ENCODE measurements at places on chromosomes 12 and 14. TPM values are rescaled to one million over a fixed set of nuclear protein-coding genes. Genes with fewer than 3 reads are reported as not detected.

RND1 gene
- 2.0 TPM for total RNA-seq

SYNDIG1L gene
- total RNA-seq: not detected

RGS6 gene
- total RNA-seq: not detected

ACSS3 gene
- 7.7 TPM for total RNA-seq

GSC gene
- 5.2 TPM for total RNA-seq

SARNP gene
- total RNA-seq: 115 TPM

SUSD6 gene
- 9.2 TPM for total RNA-seq

ITFG2 gene
- 37.8 TPM for total RNA-seq

KLHL33 gene
- 0.04 TPM for total RNA-seq

MYRFL gene
- total RNA-seq: not detected

SIX6 gene
- total RNA-seq: 0.28 TPM

- DNase-seq: no peak
These were observed 191.8 kb downstream of the DACT1 start for GRCh38 chr14:58829594-58829993.

- peak; percentile 14 for DNase-seq
These were observed 142.8 kb downstream of the VRK1 start for GRCh38 chr14:96940009-96940408.

DNA sequence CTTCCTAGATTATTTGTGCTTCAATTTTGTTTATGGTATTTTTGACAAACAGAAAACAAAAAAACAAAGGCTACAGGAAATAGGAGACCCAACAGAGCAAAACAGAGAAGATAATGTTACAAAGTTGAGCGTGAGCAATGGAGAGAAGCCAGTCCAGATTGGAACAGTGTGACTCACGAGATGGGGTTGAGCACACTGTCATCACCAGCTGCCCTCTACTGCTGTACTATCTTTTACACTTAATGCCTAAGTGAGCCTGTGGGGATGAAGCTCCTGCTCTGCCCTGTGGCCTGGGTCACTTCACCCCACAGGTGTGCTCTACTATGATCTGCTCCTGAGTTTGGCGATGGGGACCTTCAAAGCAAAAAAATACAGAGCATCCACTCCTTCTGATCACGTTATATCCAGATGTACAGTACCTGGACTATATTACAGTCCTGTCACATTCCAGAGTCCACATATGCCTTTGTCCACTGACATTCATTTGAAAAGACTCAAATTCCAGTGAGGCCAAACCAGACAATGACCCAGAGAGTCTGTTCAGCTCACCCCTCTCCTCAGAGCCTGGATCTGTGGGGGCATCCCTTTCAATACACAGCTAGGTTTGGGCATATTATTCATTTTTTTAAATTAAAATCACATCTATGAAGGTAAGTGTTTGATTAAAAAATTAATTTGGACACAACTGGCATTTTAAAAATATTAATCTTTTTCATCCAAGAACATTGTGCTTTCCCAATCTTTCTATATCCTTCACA is 4.4 kb downstream of the IPO8 start:
- peak; percentile 10 for DNase-seq

- DNase-seq: no peak
These were observed 673.8 kb upstream of the MGAT4C start for GRCh38 chr12:86929962-86930361.

DNA sequence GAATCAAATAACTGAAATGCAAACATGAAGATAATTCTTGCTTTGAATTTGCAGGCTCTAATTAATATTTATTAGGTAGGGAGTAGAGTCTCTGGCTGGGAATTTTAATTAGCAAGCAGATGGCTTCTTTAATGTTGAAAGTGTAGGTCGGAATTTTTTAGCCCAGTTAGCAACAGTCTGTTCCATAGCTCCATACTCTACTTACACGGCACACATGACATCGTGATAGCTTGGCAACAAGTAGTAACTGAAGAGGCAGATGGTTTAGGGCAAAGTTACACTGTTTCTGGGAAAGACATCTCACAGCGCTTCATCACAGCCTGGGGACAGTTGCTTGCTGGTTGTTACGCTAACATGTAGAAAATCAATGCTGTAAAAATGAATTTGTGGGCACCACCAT is 710.7 kb downstream of the GALC start:
- DNase-seq: no peak

- no peak for DNase-seq
These were observed 18.5 kb upstream of the FOXN3 start for GRCh38 chr14:89435492-89435891.

DNA sequence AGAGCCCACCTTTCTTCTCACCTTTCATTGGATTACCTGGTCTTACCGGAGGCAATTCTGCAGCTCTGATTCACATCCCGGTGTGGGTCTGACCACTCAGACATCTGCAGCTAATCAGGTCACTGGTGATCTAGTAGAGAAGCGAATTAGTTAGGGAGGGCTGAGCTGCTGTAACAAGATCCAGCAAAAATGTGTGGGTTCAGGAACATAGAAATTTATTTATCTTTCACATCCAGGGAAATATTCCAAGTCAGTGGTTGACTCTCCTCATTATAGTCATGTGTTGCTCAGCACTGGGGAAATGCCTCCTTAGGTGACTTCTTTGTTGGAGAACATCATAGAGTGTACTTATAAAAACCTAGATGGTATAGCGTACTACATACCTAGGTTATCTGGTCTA is 218.7 kb upstream of the PELI2 start:
- DNase-seq: no peak

- DNase-seq: peak; percentile 64
These were observed 160.0 kb upstream of the SOX5 start for GRCh38 chr12:24109381-24110039.

DNA sequence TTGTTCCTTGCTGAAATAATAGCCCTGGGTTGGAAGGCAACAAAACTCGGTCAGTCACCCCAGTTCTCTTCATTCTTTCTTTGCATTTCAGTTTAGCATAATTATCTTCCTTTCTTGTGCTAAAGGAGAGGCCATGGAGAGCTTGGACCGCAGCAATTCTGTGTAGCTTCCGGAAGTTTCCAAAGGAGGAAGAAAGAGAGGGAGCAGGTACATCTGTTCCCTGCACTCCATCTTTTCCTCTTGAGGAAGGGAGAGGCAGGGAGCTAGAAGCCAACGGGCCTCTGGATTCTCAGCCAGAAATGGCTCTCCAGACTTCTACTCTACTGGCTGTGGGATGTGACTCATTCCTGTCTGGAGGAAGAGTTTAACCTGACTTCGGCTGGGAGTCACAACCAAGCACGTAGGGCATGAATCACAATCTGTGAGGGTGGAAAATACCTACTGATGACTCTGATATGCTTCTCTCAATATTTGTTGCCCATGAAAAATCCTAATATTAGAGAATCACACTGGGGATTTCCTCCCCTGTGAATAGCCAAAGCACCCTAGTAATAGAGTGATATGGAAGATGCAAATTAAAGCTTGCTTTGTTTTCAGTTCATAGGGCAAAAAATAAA is 17.0 kb downstream of the ANO6 start:
- DNase-seq: peak; percentile 69

DNA sequence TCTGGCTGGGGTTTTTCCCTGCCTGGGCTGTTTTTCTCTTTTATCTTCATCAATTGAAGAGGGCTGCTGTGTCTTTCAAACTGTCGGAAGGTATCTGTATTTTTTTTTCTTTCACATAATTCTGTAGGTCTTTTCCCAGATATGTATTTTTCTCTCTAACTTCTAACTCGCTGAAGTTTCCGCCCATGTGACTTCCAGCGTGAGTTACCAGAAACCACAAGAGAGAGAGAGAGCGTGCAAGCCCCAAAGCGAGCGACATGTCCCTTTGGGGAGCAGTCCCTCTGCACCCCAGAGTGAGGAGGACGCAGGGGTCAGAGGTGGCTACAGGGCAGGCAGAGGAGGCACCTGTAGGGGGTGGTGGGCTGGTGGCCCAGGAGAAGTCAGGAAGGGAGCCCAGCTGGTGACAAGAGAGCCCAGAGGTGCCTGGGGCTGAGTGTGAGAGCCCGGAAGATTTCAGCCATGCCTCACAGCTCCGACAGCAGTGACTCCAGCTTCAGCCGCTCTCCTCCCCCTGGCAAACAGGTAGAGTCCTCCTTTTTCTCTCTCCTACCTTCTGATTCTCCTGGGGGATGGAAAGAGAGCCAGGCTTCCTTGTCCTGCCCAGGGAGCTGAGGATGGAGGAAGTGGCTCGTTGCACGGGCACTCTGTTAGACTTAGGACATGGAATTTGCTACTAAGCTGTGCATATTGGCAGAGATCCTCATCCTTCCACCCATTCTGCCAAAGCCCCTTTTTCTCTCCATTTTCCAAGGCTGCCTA is at the start of gene BATF:
BATF (plus strand) TSS at position 246 of the 759 bp plus-strand sequence; CDS start at position 460, 214 bp downstream.
- no peak for DNase-seq

DNA sequence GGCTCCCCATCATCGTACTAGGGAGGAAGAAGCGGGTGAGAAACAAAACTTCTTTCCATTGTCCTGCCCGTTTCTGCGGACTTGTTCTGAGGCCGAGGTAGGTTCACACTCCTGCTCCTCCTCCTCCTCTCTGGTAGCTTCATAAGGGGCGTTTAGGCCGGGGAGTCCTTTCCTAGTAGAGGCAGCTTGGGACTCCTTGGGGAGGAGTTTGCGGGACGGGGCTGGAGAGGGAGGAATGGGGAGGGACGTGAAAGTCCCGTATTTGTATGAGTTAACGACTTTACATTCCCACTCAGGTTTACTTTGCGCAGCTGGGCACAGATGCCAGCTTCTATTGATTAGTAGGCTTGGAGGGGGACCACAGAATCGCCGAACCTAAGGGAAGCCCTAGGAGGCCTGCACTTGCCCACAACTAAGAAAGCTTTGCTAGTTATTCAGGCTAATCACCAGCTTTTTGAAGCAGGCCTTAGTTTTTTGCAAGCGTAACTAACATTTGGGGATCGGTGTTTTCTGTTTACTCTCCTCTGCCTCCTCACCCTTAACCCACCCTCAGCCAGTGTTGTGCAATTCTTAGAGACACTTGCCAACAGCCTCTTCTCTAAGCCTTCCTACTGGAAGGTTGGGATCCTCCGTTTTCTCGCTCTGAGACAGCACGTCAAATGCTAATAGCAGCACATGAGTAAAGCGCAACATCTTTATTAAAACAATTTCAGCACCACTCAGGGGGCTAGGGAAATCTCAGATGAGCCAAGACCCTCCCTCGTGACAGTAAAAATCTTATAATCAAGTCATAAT is 499 bp downstream of the RNASE4 start:
- DNase-seq: peak; percentile 48

DNA sequence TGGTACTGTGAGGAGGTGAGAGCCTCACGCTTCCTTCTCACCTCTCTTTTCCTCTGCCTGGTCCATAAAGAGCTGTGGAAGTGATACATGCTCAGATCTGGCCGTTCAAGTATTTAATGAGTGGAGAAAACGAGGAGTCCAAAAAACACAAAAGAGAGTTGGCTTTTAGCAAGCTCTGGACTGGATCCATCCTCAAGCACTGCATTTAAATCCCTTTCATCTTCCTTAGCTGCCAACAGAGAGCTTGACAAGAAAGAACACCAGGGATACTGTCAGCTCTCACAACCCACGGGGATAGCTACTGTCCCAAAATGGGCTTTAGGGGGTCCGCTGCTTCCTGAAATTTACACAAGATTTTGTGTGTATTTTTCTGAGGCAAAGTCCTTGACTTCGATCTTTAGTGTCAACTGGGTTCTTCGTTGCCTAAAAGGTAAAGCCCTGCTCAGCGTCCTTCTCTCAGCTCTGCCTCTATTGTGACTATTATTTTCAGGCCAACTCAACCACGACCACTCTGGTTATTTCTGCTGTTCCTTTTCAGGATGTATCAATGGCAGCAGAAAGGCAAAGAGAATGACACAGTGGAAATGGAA is 120.9 kb downstream of the TMTC1 start:
- no peak for DNase-seq

- no peak for DNase-seq
These were observed 114.5 kb downstream of the ETV6 start for GRCh38 chr12:11763760-11764520.

GRCh38 chr12:48336564-48336963 is 14.2 kb downstream of the ZNF641 start:
- DNase-seq: no peak

DNA sequence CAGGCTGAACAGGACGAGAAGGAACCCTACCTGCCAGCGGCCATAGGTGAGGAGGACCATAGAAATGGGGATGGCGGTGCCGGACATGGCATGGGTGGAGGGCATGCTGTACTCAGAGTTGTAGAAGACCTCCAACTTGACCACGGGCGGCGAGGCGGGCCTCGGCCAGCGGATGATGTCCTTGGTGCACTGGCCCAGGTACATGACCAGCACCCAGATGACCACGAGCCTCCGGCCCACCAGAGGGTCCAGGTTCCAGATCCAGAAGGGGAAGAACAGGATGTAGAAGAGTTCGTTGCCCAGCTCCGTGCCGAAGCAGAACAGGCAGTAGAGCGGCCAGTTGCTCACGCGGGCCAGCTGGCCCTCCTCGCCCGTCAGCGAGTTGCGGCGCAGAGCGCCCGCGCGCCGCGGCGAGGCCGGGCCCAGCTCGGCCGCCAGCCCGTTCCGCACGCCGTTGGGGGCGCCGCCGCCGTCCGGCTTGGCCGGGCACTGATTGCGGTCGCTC is 582 bp downstream of the SGPP1 start:
- DNase-seq: peak; percentile 48

DNA sequence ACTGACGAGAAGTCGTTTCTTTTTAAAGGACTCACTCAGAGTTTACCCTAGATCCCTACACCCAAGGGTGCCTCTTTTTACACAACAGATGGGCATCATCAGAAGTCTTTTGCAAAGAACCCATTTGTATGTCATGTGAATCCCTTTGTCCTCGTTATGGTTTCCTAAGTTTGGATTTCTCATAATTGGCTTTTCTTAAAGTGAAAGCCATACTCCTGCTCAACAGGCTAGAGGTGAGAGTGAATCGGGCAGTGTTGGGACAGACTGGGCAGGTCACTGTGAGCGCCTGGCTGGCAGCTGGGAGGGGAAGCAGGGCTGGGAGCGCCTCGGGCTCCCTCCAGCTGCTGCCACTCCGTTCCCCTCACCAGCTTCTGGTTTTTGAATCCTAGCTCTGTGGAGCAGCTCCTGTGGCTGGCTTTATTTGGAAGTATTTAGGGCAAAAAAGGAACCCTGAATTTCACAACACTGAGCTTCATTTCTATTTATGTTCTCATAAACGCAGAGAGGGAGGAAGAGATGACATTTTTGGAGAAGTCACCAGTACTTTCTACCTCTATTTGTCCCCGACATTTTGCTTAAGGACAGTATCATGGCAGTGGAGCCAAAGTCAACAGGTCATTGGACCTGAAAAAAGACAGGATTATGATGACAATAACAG is 63.8 kb upstream of the ACTN1 start:
- DNase-seq: no peak

DNA sequence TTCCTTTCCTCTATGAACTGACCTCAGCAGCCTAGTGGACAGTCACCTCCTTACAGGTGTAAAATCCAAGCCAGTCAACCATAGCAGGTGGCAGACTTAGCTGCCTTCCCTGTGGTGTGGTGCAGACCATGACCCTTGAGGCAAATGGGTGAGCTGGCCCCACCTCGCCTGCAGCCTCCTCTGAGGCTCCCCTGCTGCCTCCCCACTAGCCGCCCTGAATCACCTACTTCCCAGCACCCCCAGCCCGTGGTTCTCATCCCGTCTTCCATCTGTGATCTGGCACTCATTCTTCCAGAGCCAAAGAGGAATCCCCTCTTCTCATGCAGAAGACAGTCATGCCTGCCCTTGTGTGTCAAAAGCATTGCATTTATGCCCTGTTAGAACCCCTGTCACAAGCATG is 34.4 kb upstream of the TSPAN9 start:
- DNase-seq: no peak

GRCh38 chr12:41619705-41620104 is 431.6 kb downstream of the PDZRN4 start:
- peak; percentile 63 for DNase-seq

- peak; percentile 15 for DNase-seq
These were observed 23.8 kb upstream of the SMCO2 start for GRCh38 chr12:27422697-27423096.

All from A673 (cell line).